ENCODE measurements at places on chromosomes 4 and X.
A peak's percentile ranks its signal among the peaks of the same experiment; 100 is the strongest.

DNA sequence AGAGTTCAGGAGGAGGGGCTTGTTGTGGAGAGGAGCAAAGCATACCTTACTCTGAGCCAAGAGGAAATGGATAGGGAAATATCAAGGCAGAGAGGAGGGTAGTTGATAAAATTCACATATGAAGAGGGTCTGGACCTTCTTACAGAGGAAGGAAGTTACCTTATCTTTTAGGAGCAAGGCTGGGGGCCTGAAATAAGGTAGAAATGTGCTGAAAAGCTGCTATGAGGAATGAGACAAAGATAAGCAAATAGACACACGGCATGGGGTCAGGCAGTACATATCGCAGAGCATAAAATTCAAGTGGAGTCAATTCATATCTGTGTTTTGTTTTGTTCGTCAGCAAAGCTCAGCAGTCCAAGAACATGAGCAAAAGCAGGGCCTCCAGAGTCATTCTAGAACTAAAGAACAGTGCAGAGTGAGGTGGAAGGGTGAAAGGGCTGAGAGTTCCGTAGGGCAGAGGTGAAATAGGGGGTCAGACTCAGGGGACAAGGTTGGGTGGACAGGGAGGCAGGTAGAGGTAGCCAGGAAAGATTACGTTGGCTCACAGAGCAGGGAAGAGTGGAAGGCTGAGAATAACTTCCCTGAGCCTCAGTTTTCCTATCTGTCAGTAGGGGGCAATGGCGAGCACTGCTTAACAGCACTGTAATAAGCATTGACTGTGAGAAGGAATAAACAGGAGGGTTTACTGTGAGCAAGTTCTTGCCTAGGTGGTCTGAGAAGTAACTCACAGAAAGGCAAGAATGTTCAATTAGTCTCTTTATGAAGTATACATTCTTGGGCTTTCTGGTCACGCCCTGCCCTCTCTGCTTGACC lies 9.2 kb downstream of the VSIG4 start:
- DNase-seq = no peak

GRCh38 chr4:88623097-88623496 lies 30.8 kb downstream of the HERC3 start:
- DNase-seq = no peak

GRCh38 chr4:141028024-141028529 lies 105.2 kb downstream of the RNF150 start:
- DNase-seq = no peak

DNA sequence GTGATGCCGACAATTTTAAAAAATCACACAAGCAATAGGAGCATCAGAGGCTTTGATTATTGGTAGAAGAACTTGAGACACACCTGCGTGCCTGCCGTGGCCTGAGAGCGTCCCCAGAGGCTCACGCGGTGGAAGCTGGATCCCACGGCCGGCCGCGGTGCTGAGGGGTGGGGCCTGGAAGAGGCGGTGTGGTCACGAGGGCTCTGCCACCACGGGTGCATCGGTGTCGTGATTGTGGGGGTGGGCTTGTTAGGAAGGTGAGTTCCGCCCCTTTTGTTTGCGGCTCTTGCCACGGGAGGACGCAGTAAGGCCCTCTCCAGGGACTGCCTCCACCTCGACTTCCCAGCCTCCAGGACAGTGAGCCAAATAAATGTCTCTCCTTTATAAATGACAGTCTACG lies 77.2 kb upstream of the ADRA2C start:
- no peak for DNase-seq

DNA sequence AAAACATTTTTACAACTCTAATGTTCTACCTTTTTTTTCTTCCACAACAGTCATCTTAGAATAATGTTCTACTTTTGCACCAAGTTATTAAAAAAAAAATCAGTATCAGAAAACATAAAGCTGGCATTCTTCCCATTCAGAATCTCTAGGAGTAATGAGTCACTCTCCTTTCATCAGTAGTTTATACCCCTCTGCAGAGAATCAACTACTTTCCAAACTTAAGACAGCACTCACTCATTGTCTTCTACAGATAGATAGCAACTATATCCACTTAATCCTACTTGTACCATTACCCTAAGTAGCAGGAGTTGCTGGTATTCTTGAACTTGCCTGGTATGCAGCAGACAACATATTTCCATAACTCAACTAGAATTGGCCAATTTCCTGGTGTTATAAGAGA lies 3.2 kb downstream of the TIGD4 start:
- no peak for DNase-seq

- no peak for DNase-seq
Measured at GRCh38 chr4:4942658-4943057, 76.6 kb downstream of the CYTL1 start.

DNA sequence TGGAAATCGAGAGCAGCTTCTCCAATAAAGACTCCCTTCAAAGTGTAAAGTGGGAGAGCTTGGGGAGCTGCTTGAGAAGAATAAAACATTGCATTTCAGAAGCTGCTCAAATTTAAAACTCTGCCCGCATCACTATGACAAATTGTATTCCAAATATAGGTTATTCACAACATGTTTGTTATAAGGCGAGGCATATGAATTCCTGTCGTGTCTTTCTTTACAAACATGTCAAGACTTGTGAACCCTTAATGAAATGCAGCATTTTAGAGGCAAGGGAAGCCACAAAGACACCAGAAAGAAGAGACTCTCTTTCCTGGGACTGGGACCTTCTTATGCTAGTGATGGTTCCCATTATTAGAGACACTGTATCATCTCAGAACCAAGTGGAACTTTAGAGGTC lies 311.2 kb downstream of the DHX15 start:
- no peak for DNase-seq

- no peak for DNase-seq
Measured at GRCh38 chr4:187744911-187745310, 250.7 kb upstream of the ZFP42 start.

GRCh38 chr4:104973708-104974107 lies 173.0 kb upstream of the TET2 start:
- DNase-seq = no peak

DNA sequence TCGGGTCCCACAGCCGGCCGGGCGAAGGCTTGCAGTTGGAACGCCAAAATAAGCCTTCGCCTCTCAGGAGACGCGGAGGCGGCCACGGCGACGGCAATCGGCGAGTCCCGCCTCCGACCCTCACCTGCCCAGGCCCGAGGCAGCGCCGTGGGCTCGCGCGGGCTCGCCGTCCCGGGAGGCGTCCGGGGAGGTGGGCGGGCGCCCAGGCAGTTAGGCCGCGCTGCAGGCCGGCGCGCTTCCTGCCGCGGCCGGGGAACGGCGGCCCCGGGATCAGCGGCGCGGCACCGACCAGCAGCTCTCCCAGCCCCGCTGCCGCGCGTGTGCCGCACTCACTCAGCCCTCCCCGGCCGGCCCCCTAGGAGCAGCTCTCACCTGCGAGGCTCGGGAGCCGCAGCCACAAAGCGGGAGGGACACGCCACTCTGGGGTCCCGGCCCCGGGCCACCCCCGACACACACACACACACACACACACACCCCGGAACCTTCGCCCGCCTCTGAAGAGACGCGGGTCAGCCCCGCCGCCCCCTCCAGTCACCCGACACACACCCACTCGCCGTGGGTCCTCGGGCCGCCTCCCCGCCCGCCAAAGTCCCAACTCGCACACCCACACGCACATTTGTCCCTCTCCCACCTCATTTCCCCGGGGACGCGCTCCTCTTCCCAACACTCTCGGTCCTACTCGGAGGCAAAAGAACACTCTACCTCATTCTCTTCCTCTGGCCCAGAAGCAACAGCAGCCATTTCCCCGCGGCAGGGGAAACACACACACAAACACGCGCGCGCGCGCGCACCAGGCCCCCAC lies at the start of gene CNOT6L:
CNOT6L (minus strand) TSS at position 767 of the 802 bp plus-strand sequence; CDS start at position 707, 60 bp downstream.
- peak; percentile 55 for DNase-seq

DNA sequence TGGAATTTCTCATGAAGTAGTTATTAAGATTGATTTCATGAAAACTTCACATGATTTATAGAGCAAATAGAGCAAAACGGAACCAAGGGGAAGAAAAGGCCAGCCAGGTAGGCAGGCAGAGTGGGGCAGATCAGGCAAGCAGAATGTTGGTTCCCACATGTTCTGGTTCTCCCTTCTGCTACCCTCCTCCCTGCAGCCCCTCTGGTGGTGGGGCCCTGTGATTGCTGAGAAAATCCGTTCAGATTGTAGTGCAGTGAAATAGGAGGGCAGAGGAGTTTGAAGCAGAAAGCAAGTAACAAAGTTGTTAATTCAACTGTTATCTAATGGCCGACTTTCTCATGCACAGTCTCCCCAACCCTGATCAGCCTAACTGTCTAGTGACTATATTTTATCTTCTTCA lies 185.3 kb downstream of the MID1IP1 start:
- no peak for DNase-seq

GRCh38 chr4:931194-931959 lies 739 bp downstream of the GAK start:
- no peak for DNase-seq

- no peak for DNase-seq
Measured at GRCh38 chr4:67512501-67512900, 32.8 kb downstream of the CENPC start.

DNA sequence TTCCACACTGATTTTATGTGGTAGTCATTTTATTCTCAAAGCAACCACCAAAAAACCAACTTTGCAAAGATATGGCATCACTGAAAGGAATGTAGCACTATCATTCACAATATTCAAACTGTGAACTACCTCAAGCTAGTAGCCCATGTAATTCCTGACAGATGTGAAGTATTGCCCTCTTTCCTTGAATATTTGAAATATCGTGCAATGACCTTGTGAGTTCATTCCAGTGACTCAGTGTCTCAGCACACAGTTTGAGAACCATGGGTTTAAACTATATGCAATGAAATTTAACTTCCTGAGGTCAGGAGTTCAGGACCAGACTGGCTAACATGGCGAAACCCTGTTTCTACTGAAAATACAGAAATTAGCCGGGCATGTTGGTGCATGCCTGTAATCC lies 20.9 kb upstream of the IQCM start:
- no peak for DNase-seq

GRCh38 chrX:73962948-73963347 lies 341.0 kb upstream of the ZCCHC13 start:
- no peak for DNase-seq

- DNase-seq = no peak
Measured at GRCh38 chr4:101187841-101188240, 159.5 kb downstream of the PPP3CA start.

DNA sequence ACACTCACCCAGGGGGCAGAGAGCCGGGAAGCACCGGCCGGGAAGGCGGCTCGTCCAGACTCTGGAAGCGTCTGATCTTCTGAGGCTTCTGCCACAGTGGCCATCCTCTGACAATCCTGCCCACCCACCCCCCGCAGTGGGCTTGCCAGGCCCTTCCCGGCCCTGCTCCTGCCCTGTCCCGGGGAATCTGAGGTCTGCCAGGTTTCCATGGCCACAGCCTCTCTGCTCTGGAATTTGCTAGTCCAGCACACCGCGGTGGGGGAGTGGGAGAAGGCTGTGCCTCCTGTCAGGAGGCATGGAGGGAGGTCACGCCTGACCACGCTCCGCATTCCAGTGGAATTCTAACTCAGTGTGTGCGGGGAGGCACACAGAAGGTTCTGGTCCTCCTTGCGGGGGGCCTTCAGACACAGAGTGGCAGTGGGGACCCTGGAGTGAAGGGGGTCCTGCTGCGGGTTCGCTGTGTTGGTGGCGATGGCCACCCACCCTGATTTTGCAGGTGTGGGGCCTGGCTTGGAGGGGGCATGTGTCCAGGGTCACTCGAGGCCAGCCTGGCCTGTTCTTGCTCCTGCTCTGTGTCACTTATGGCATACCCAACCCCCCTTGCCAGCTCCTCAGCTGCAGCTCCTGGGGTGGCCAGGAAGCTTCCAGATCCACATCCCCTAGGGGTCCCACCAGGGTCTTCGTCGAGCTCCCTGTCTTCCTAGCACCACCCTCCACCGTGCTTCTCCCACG lies 55.6 kb upstream of the ADRA2C start:
- DNase-seq = no peak

DNA sequence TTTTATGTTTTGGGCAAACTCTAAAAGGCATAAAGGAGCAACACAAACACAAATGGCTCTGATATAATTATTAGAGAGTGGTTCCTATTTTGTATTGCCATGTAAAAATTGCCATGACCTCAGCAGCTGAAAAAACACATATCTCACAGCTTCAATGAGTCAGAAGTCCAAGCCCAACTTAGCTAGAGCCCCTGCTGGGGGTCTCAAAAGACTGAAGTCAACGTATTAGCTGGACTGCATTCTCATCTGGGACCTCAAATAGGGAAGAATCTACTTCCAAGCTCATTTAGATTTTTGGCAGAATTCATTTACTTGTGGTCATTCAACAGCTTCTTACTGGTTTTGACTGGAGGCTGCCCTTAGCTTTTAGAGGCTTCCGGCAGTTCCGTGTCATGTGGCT lies 47.4 kb downstream of the FREM3 start:
- no peak for DNase-seq

GRCh38 chrX:106802063-106802387 lies 448 bp upstream of the TBC1D8B start:
- no peak for DNase-seq

- DNase-seq = no peak
Measured at GRCh38 chr4:157791236-157791635, 381.6 kb downstream of the GASK1B start.

GRCh38 chr4:54440394-54441136 lies 211.5 kb downstream of the PDGFRA start:
- DNase-seq = peak; percentile 21

GRCh38 chr4:1678244-1678643 lies 5.9 kb downstream of the FAM53A start:
- no peak for DNase-seq

DNA sequence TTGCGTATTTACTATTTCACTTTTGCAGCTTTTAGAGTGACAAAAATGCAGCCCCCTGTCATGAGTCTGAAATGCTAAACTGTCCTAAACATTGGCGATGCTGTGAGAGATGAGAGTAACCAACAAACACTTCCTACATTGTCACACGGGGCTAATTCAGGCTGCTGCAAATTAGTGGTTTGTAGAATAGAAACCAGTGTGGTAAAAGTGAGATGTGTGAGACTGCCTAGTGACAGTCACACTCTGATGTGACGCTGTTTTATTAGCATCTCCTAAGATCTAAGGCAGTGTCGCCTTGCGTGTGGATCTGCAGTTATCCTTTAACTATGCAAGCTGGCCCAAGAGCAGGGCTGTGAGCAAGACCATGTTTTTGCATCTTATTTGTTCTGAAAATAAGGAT lies 800.2 kb upstream of the TENM3 start:
- DNase-seq = no peak

DNA sequence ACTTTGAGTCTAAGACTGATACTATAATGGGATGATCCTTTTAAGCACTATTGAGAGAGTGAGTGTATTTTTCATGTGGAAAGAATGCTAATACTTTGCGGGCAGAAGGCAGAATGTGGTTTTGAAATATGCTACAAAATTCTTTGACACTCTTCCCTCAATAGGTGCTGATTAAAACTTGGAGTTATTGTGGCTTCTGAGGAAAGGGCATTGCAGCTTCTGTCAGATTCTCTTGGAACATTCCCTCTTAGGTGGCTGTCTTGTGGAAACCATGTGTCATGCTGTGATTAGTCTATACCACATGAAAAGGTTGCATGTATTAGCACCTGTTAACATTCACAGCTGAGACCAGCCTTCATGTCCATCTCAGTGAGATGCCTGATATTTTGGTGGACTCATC lies 547.0 kb downstream of the STIM2 start:
- DNase-seq = no peak

- DNase-seq = no peak
Measured at GRCh38 chr4:151718984-151719955, 41.5 kb downstream of the GATB start.

- no peak for DNase-seq
Measured at GRCh38 chr4:5870701-5871100, 22.2 kb downstream of the CRMP1 start.
